ENCODE measurements at places on chromosomes 13 and 19.

DNA sequence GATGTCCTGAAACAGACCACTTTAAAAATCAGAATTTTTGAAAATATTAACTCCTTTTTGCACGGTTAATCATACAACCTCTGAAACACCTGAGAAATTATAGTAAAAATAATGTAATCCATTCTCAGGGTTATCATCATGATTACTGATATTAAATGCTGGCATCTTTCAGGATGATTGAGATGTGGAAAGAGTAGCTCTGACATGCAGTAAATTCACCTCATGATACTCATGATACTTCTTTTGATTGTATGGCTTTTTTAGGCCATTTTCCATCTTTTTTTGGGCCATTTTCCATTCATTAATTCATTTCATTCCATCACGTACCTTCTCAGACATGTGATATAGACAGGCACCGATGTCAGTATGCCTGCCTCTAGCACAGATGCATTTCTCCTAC, 85.1 kb downstream of the FGF14 start:
- DNase-seq, result no peak

GRCh38 chr19:48617146-48617937, 1.6 kb downstream of the RPL18 start:
- DNase-seq, result no peak

DNA sequence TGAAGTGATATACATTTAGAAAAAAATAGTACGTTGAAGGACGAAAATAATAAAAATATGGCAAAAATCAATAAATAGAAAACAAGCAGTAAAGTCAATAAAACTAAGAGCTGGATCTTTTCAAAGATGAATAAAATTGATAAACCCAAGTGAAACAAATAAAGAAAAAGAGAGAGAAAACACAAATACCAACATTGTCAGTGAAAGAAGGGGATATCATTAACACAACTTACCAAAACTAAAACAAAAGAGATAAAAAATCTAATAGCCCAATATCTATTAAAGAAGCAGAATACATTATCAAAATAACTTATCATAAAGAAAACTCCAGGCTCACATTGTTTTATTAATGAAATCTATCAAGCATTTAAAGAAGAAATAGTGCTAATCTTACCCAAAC, 675.1 kb downstream of the UQCRFS1 start:
- DNase-seq, result no peak

- no peak for DNase-seq
Measured at GRCh38 chr19:54077334-54077733, 3.8 kb downstream of the TARM1 start.

- no peak for DNase-seq
Measured at GRCh38 chr19:17292301-17293074, 10.7 kb downstream of the ABHD8 start.

GRCh38 chr19:1217366-1217765, 11.8 kb downstream of the STK11 start:
- DNase-seq, result no peak

GRCh38 chr19:12611361-12611699, 610 bp downstream of the ZNF791 start:
- DNase-seq, result no peak

GRCh38 chr19:3698974-3699740, 1.1 kb downstream of the PIP5K1C start:
- no peak for DNase-seq

DNA sequence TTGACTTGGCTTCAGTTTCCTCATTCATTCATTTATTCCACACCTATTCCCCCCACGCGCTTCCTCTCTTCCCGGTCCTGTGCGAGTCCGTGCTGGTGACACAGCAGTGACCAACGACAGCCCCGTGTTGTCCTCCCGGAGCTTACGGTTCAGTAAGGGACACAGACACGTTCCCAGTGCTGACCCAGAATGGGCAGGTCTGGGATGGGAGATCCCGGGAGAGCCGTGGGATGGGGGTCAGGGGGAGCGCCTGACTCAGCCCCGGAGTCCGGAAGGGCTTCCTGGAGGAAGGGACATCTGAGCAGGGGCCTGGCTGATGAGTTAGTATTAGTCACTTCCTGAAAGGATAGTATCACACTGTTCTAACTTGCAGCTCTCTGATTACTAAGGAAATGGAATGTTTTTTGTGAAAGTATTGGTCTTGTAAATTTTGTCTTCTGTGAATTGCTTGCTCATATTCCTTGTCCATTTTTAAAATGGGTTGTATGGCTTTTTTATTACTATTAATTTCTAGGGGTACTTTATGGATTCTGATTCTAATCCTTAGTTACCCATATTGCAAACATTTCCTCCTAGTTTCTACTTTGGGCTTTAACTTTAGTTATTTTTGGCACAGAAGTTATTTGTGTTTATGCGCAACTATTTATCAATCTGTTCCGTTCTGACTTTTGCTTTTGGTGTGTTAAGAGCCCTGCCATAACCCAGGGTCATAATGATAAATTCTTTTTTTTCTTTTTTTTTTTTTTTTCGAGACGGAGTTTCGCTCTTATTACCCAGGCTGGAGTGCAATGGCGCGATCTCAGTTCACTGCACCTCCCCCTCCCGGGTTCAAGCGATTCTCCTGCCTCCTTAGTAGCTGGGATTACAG, 708 bp upstream of the ERCC1 start:
- no peak for DNase-seq

Measured in cerebellar nuclear complex (tissue), 1 donor.